Activated T-cell treated with anti-CD3 and anti-CD28 coated beads for 4 hours (primary cell): ENCODE measurements at places on chromosomes 12 and 14.

- no peak for DNase-seq
Measured at GRCh38 chr12:92136026-92136730, 9.5 kb downstream of the BTG1 start.

DNA sequence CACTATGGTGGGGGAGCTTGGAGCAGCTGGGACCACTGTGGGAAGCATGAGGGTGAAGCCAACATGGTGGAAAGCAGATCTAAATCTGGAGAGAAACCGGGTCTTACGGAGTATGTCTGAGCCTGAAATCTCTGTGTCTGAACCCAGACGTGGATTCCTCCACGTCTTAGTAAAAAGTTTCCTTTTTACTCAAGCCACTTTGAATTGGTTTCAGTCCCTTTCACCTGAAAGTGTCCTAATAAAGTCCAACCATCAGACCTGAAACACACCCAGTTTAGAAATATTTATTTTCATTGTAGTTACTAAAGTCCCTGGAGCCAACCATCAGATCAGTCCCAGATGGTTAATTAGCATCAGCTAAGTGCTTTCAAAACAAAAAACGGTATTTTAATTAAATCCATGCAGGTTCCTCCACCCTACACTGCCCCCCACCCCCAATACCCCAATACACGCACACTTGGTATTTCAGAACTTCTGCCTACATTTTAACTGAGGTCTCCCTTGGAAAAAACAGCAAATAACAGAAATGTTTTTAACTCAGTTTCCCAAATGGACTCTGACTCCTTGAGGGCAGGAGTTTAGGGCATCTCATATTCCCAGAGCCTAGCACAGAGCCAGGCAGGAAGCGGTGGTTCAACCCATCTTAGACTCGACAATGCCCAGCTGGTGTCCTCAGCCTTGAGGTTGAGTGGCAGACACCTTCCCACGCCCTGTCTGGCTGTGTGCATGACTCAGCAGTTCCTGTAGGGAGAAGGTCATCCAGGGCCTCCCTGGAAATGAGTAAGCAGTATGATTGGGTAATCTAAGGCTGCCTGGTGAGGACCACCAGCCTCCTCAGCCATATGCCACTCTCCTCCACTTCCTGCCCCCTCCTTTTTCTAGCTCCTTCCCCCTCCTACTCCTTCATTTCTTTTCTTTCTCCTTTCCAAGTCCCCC lies 175.8 kb downstream of the TTC8 start:
- no peak for DNase-seq

- DNase-seq, result no peak
Measured at GRCh38 chr12:29316752-29317151, 64.2 kb downstream of the ERGIC2 start.

GRCh38 chr14:58327019-58327418 lies 28.7 kb downstream of the ARID4A start:
- no peak for DNase-seq

DNA sequence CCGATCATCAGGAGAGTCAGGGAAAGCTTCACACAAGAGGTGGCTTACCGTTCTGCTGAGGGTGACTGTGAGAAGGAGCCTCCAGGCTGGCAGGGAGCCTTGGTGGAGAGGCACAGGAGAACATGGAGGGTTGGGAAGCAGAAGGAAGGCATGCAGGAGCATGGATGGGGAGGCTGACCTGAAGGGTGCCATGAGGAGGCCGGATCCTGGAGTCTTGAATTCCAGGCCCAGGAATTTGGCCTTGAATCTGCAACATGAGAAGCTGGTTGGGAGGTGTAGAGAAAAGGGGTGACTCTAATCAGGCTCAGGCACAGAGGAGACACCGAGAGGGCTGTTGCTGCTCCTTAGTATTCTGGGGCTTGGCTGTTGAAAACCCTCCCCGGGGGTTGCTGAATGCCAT lies 130.2 kb downstream of the PELI2 start:
- no peak for DNase-seq

- no peak for DNase-seq
Measured at GRCh38 chr14:98234208-98234607, 1037.8 kb downstream of the BCL11B start.
